DMS79 (cell line): ENCODE measurements at places on chromosomes 1 and 21.

GRCh38 chr1:8362701-8363101, 44.8 kb downstream of the SLC45A1 start:
- no peak for DNase-seq

GRCh38 chr1:234280500-234280899, 92.8 kb upstream of the COA6 start:
- no peak for DNase-seq

- DNase-seq: peak; percentile 81
These were observed 89.8 kb downstream of the LRRC53 start for GRCh38 chr1:74422421-74423292.

DNA sequence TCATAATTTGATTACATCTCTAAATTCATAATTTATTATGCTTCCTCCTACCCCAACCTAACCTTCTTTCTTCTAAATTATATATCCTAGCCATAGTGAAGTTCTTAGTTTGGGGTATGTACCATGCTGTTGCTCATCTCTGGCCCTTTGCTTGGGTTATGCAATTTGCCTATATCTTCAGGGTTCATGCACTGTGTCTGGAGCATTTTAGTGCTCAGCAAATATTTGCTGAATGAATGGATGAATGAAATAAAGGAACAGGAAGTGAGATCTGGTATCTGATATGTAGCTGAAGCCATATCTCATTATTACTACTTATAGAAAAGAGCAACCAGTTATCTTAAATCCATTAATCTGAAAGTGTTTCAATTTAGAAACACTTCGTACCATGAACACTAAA, 137.6 kb downstream of the GPATCH2 start:
- DNase-seq: no peak

DNA sequence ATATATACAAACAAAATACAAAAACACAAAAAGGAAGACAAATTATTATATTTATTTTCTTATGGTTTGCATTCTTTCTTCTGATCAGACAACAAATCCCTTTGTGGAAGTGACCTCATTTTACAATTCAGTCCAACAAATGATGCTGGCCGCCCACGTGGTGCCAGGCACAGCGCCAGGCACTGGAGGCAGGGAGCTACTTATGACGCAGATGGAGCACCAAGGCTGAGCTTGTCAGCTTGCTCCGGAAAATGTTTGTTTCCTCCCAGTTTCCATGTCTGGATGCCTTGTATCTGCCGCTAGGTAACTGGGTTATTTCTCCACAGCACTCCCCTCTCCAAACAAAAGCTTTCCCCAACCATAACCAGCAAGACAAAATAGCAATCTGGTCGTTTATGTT, 30.7 kb upstream of the CD34 start:
- DNase-seq: no peak

GRCh38 chr1:47187926-47188250, 1.9 kb downstream of the PDZK1IP1 start:
- no peak for DNase-seq

GRCh38 chr1:9575486-9575885, 13.2 kb upstream of the TMEM201 start:
- DNase-seq: no peak

GRCh38 chr1:240152611-240153297, 61.1 kb downstream of the FMN2 start:
- DNase-seq: no peak

GRCh38 chr1:71462247-71462646, 381.4 kb upstream of the ZRANB2 start:
- no peak for DNase-seq

GRCh38 chr1:43303471-43304313, 2.9 kb downstream of the TIE1 start:
- no peak for DNase-seq

DNA sequence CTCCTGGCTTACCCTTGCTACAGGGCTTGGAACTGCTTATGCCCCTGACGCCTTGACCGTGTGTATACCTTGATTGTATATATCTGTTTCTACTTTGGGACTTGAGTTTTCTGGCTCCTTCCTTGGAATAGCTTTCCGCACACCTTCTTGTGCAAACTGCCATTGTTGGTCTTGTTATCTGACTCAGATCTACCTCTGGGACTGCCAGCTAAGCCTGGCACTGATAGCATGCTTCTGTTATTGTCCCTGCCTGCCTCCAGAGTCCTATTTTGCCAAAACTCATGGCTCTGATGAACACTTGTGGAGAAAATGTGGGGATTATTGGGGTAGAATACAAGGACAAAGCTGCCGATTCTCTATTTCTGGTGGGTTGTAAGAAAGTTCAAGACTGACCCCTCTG, 15.4 kb downstream of the FMOD start:
- no peak for DNase-seq

DNA sequence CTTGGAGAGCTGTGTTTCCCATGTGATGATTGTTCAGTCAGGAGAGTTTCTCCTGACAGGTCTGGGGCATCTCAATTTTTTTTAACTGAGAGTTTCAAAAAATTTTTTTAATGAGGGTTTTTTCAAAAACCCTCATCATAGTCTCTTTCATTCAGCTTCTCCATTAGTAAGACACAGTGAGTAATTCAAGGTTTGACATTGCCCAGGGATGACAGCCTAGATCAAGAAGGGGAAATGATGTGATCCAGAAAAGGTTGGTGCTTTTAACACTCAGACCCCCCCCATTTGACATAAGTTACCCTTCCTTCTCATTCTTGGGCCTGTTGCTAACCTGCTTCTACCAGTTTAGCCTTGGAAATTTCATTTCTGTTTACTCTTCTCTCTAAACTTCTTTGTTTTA, 189.4 kb upstream of the HOOK1 start:
- no peak for DNase-seq

DNA sequence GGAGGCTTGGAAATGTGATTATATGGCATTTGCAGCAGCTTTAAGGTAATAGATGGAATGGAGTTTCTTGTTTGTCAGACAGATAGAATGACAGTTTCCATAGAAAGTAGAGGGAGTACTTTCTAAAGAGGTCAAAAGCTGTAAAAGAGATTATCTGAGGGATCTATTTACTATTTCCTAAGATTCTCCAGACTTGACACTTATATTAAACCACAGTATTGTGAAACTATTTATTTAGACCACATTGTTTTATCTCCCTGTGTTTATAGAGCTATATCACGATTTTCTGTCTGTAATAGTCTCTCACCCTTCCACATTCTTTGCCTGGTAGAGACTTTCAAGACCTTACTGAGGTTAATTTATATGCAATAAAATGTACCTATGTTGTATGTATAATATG, 66.7 kb downstream of the MAN1A2 start:
- DNase-seq: no peak

- DNase-seq: no peak
These were observed 8.7 kb upstream of the DOP1B start for GRCh38 chr21:36147911-36148310.

- DNase-seq: no peak
These were observed 80.7 kb upstream of the KAZN start for GRCh38 chr1:14517841-14518180.

- DNase-seq: no peak
These were observed 96.3 kb upstream of the ST6GALNAC5 start for GRCh38 chr1:76770979-76771378.

- DNase-seq: no peak
These were observed 255.9 kb upstream of the SNX7 start for GRCh38 chr1:98405581-98406074.

DNA sequence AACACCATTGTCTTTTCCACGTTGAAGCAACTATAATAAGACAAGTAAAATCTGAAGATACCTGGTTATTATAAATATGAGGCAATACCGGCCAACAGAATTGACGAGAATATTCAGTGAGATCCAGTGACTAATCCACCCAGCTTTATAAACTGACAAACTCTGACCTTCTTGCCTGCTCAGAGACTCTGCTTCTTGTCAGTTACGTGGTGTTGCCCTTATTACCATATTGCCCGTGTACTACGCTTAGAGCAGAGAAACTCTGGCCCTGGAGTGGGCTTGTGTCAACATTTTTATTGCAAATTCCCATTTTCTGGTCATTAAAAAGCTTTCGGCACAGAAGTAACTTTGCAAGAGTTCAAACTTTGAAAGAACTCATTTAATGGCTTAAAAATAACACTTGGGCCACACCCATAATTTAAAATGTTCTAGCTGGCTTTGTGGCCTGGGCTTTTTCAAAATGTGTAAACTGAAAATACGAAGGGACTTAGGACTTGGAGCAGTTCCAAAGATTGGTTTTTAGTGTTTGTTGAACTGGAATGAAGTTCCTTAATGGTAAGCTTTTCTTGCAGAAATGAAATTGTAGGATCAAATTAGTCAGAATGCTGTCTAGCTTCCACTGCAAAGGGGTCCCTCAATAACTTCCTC, 266.2 kb downstream of the LMO4 start:
- no peak for DNase-seq

DNA sequence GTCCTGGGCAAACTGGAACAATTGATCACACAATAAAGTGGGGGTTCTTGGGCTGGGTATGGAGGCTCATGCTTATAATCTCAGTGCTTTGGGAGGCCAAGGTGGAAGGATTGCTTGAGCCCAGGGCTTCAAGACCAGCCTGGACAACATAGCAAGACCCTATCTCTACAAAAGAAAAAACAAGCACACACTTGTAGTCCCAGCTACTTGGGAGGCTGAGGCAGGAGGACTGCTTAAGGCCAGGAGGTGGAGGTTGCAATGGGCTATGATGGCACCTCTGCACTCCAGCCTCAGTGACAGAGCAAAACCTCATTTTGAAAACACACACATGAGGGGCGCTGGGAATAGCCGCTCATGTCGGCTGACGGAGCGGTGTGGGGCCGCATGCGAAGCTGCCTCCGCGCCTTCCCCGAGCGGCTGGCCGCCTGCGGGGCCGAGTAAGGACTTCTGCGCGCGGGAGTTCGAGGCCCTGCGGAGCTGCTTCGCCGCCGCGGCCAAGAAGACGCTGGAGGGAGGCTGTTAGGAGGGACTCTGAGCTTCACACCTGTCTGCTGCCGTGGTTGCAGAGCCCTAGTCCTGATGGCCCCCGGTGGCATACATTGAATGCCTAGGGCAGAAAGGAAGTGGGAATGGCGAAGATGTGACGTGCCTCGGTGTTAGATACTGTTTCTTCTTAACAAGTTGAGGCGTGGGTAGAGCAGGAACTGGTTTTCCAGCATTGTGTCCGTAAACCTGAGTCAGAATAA, 59.5 kb downstream of the ACBD3 start:
- no peak for DNase-seq

- no peak for DNase-seq
These were observed 26.9 kb upstream of the EPB41 start for GRCh38 chr1:28887419-28887834.

GRCh38 chr1:65880611-65881010, 87.9 kb downstream of the PDE4B start:
- no peak for DNase-seq

- DNase-seq: no peak
These were observed 76.5 kb downstream of the TTLL7 start for GRCh38 chr1:83922431-83922830.

GRCh38 chr1:6127587-6128163, 52.4 kb downstream of the CHD5 start:
- DNase-seq: no peak

- DNase-seq: no peak
These were observed 5.6 kb downstream of the EPS8L3 start for GRCh38 chr1:109757936-109758786.

- no peak for DNase-seq
These were observed 359.6 kb upstream of the PTBP2 start for GRCh38 chr1:96361961-96362360.

DNA sequence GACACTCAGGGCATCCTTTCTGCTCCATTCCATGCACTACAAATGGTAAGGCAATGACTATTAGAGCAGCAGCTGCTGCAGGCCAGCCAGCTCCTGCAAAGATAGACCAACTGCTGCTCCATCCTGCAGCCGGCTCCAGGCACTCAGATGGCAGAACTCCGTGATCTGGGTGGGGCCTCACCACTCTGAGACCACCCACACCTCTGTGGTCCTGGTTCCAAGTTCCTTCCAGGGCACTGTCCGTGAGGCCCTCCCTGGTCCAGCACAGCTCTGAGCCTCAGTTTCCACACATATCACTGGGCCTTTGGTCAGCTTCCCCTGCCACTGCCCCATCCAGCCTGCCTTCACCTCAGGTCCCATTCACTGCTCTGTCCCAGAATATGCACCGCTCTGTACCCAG, 114.7 kb downstream of the DMRTB1 start:
- no peak for DNase-seq

- DNase-seq: no peak
These were observed 761 bp upstream of the UBE2J2 start for GRCh38 chr1:1274299-1274930.
